ENCODE measurements at places on chromosomes 3 and 15.

DNA sequence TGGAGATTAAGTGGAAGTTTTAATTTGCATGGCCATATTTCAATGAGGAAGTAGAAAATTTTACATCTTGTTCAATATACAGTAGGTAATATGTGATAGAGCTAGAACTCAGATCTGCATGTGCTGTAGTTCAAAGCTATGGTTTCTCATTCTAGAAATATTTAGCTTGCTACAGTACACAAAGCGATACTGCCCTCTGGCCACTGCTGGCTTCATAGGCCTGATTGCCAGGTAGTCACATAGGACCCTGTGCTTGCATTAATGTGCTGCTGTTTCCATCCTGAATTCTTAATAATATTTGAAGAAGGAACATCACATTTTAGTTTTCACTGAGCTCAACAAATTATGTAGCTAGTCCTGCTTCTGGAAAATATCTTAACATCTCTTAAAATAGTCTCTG, 87.0 kb downstream of the PLSCR2 start:
- DNase-seq, result no peak

GRCh38 chr3:43034911-43035310, 55.8 kb downstream of the GASK1A start:
- no peak for DNase-seq

- DNase-seq, result no peak
Measured at GRCh38 chr3:140576449-140576848, 101.4 kb upstream of the TRIM42 start.

DNA sequence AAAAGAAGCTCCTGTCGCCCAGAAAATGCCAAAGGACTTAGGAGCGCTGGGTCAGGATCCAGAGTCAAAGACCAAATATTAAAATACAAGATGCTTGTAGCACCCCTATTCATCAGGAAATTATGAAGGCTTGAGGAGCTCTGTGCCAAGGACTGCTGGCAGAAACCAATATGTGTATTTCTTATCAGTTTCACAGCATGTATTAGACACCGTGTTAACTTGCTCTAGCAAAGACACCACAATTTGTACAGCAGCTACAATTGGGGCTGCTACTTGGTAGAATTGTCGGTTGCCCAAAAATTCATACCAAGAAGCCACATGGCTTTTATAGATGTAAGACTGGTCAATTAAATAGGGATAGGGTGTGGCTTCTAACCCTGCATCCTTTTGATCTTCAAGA, 128.8 kb downstream of the CD47 start:
- DNase-seq, result no peak

DNA sequence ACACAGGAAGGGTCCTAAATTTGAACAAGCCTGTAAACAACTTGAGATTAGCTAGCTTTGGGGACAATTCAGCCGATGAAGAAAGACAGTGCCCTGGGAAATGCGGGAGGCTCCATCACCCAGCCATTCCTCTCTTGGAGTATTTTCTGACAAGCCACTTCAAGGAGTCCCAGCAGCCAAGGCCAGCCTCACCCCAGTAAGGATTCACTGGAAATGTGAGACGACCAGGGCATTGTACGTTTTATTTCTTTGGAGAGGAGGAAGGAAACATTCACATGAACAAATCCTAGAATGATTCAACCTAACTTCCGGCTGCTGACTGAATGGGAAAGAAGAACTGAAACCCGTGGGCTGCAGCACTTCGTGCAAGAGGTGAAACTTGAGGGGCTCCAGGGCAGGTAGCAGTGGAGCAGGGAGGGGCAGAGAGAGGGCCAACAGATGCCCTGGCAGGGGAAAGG, 116.4 kb upstream of the ARHGEF3 start:
- DNase-seq, result peak; percentile 46

DNA sequence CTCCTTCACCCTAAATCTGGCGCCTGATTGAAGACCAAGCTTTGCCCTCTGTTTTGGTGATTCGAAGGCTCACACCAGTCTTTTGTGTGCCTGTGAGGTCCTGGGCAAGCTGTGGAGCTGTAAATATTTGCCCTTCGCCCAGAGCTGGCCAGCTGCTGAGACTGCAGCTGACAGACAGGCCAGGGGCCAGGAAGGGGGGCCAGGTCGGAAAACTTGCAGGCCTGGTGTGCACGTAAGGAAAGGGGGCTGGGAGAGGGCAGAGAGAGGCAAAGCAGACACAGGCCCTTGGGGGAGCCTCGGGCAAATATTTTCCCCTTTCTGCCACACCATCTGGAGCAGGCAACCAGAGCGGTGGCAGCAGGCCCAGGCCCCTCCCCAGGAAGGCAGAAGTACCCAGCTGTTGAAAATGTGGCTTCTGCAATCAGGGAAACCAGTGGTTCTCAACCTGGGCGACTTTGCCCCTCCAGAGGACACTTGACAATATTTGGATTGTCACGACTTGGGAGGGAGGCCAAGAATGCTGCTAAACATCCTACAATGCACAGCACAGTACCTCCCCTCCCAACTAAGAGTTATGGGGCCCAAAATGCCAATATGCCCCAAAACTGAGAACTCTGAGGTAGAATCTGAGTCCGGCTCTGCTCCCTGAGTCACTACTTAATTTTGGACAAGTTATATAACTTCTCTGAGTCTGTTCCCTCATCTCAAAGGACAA, 2.5 kb downstream of the PDZRN3 start:
- DNase-seq, result no peak

All from activated naive CD8-positive, alpha-beta T cell treated with anti-CD3 and anti-CD28 coated beads, Interleukin-2, amount 10 ng/mL, durations not matched to agents 7 days and 5 days (primary cell).